Stimulated activated CD8-positive, alpha-beta memory T cell treated with anti-CD3 and anti-CD28 coated beads, Interleukin-2, amount 100 ng/mL, for 1 hour (primary cell): ENCODE measurements at places on chromosomes 7 and 10.
A peak's percentile ranks its signal among the peaks of the same experiment; 100 is the strongest.

DNA sequence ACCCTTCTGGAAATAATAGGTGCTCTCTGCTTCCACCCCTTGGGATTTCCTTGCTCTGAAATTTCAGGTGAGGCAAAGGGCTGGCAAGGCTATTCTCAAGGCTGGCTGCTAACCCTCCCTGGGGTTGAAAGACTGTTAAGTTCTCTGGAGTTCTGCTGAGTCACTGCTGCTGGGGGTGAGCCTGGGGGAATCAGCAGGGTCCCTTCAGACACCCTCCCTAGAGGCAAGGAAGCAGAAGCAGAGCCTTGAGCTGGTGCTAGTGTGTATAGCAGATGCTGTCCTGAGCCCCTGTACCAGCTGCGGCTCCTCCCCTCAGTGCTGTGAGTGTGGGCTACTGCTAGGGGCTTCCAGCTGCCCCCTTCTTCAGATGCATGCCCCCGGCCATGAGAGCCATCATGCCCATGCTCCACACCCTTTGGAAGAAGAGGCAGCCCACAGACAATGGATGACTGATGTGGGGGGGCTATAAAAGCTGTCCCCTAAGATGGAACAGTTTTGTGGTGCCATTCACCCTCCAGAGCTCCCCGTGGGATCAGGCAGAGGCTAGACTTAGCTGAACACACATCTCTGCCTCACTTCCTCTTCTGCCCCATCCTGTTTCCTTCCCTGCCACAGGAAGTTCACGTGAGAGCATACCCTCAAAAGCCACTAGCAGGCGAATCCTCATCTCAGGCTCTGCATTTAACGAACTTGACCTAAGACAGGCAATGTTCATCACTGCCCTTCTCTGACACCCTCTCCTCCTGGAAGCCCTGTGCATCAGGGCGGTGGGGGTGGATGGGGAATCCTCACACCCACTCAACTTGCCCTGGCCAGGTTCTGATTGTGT lies 91.8 kb downstream of the SH3PXD2A start:
- no peak for DNase-seq

GRCh38 chr10:103021150-103021899 lies 103.2 kb downstream of the CNNM2 start:
- no peak for DNase-seq

DNA sequence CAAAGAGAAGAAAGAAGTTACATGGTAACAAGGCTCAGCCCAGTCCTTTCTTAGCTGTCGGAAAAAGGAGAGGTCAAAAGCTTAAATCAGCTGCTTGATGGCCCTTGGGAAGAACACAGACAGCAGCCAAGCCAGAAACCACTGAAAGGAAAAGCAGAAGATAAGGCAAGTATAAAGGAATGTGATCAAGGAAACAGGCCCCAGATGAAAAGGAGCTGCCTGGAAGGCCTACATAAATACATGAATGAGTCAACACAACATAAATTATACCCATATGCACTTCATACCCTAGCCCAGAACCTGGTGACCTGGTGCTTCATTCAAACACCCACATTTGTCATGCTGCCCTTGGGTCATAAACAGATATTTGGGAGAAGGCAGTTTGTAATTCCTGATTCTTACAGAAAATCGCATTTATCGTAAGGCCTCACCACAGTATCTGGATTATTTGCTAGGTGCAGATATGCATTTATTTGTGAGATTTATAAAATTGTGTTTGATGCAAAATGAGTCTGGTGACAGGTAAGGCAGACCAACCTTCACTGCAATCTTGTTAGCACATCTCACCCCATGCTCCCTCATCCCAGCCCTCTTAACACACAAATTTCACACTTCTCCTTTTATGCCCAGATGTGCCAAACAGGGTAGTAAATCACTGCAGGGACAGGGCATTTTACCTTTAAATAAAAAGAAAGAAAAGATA lies 94.9 kb upstream of the KCNIP2 start:
- DNase-seq: no peak

DNA sequence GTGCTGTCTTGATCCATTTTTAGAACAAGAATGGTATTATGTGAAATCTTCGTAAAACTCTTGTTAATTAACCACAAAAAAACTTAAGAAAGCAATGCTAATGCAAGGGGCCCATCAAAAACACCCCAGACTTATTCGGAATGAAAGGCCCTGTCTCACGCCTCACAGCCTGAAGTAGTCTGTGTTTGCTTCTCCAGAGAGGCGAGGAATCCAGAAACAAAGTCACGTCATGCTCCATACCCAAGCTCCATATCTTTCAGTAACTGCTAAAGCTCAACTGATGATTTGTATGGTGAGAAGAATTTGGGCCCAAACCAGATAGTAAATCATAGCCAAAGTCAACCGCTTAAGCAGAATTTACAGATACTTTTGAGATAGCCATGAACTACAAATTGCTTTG lies 155.4 kb downstream of the ATE1 start:
- DNase-seq: no peak

DNA sequence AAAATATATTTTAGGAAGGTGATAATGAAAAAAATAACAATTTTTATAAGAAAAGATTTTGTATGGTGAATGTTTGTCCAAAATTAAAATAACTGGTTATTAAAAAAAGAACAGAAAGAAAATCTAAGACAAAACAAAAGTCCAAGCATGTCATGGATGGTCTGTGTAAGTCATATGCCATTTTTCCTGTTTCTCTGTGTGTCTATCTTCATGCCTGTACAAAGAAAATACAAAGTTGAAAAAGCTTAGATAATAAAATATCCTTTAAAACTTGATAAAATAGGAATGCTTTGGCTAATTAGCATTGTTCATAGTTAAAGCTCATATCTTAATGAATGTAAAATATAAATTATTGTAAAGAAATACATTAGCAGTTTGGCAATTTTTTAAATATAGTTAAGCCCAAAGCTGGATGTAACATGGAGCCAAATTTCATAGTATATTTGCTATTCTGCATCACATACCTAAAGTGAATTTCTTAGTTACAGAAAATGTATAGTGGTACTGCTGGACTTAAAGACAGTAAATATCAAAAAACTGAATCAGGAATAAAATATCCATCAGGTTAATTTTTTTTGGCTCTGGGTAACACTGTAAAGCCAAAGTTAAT lies 661.1 kb downstream of the PCDH15 start:
- DNase-seq: no peak

GRCh38 chr7:143002106-143002505 lies 24.8 kb downstream of the OR9A2 start:
- DNase-seq: no peak

- DNase-seq: peak; percentile 30
These were observed 10.2 kb downstream of the CRYGN start for GRCh38 chr7:151429560-151430331.

GRCh38 chr10:7787150-7787856 lies 490 bp downstream of the KIN start:
- DNase-seq: no peak

- DNase-seq: no peak
These were observed 35.1 kb downstream of the PDGFA start for GRCh38 chr7:484356-485101.

DNA sequence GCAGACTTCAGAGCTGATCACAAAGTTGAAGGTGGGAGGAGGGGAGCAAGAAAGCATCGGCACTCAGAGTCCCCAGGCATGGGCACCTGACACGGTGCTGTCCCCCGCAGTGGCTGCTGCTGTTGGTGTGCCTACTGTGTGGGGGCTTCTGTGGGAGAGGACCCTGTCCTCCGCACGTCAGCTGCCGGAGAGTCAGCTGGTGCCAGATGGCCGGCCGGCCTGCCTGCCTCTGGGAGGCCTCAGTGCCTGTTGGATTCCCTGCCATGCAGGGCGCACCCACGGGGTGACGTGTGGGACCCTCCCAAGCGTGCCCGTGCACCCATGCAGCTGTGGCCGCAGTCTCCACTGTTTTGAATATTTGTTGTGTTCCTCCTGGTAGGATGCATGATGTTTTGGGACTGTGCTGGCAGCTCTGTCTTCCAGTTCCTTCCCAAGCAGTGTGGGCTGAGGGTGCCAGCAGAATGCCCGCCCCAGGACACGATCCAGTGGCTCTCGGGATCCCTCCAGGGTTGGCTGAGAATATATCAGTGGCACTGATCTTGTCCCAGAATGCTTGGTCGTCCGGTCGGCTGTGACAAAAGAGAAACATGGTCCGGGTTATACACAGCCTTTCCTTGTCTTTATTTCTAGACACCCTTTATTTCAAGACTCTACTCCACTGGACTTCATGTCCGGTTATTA lies 185.6 kb downstream of the MGMT start:
- no peak for DNase-seq

GRCh38 chr7:30322271-30323005 lies 38.0 kb downstream of the ZNRF2 start:
- no peak for DNase-seq

- DNase-seq: no peak
These were observed 87.3 kb downstream of the C10orf105 start for GRCh38 chr10:71632200-71632820.

DNA sequence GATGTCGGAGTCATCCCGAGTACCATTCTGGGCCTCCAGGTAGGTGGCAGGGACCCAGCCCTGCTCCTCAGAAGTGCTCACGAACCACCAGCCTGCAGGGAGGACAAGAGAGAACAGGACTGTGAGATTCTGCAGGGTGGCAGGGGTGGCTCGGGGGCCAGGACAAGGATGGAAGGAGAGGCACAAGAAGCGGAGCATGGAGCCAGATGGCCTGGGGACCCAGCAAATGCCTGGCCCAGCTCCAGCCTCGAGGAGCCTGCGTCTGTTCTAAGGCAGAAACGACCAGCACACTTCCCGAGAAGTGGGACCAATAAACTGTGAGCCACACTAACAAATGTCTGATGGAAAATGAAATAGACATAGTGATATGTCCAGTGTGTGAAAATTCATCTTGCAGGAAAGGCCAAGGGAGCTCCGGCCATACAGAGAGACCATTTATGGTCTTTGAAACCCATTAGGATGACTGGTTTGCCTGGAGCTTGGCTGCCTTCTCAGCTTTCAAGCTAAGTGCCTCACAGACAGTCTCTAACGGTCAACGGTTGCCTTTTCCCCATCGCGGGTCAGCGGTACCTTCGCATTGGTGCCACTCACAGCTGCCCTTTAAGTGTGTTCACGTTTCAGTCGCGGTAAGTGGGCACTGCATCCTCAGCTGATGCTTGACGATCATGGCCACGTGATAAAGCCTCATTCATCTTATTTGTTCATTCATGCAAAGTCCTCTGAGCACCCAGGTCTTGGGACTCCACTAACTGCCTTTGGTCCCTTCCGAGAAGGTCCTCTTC lies 133.8 kb downstream of the NEURL1 start:
- DNase-seq: no peak

GRCh38 chr10:12631787-12632562 lies 282.6 kb downstream of the CAMK1D start:
- no peak for DNase-seq

DNA sequence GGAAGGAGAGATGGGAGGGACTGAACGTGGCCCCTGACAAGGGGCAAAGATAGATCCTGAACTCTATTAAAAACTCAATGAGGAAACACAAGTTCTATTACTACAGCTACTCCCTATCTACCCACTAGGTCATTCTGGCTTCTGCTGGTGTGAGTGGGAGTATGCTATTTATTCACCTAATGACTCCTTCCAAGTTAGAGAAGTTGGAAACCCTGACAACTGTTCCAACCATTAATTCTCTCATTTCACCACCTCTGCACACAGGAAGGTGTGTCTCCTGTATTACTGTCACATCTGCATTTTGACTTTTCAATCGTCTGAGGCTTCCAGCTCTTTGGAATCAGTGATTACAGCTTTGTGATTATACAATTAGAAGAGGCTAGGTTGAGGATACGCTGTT lies 169.4 kb upstream of the ADO start:
- no peak for DNase-seq

GRCh38 chr7:30771880-30772425 lies 736 bp downstream of the MINDY4 start:
- no peak for DNase-seq

DNA sequence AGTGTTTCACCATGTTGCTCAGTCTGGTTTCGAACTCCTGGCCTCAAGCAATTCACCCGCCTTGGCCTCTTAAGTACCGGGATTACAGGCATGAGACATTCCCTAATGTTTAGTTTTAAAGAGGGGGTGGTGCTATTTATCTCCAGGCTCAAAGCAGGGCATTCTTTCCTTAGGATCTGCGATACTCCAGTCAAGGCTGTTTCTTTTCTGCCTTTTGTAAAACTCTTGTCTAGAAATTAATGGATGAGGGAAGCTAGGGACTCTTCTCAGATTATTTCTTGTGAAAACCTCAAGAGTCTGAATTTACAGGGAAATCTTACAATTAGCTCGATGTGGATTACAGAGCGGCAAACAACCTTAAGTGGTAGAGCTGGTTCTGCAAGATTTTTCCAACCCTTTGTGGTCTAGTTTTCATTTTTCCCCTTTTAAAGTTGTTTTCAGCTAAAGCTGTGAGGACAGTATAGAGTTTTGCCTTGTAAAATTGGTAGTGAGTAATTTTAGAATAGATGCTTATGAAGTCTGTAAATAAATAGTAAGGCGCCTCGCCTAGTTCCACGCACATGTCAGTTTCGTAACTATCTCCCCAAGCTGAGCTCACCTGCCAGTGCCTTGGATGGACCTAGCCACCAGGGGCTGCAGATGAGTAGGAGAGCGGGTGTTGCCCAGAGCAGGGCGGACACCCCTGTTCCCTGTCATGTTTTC lies 53.1 kb downstream of the CUX1 start:
- no peak for DNase-seq

- DNase-seq: no peak
These were observed 1.3 kb downstream of the SH2B2 start for GRCh38 chr7:102287981-102288278.

- DNase-seq: no peak
These were observed 21.9 kb upstream of the NEUROD6 start for GRCh38 chr7:31362401-31362800.

DNA sequence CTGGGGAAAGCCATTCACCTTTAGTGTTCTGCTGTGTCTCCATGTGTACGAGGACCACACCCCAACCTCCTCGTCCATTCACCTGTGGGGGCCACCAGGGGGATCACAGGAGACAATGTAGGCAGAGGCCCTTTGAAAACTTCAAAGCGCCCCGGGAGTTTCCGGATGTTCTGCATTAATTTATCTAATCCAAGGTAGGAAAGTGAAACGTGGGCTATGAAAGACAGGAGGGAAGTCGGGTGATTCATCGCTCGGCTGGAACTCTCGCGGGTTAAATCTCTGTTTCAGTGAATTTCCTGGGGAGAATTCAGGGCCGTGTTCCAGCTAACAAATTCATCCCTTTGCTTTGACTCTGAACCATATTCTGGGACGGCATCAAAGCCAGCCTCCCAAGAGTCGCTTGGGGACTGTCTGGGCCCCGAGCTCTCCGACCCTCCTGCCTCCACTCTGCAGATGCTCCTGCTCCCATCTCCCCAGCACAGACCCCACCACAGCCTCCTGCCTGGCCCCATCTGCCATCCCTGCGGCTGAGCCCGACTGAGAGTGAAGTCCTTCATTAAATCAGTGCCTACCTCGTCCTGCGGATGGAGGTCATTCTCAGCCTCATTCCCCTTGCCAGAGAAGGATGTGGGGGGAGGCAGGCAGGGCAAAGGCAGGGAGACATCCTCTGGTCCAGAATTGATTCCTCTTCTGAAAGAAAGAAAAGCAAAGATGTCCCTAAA lies 114.1 kb upstream of the CARD11 start:
- DNase-seq: no peak

- DNase-seq: no peak
These were observed 524.8 kb upstream of the SORCS1 start for GRCh38 chr10:107689323-107689722.

- DNase-seq: no peak
These were observed 30.3 kb upstream of the PODXL start for GRCh38 chr7:131586759-131587158.
